ENCODE measurements at places on chromosomes 11 and 22. TPM values are rescaled to one million over a fixed set of nuclear protein-coding genes. Genes with fewer than 3 reads are reported as not detected.

DNA sequence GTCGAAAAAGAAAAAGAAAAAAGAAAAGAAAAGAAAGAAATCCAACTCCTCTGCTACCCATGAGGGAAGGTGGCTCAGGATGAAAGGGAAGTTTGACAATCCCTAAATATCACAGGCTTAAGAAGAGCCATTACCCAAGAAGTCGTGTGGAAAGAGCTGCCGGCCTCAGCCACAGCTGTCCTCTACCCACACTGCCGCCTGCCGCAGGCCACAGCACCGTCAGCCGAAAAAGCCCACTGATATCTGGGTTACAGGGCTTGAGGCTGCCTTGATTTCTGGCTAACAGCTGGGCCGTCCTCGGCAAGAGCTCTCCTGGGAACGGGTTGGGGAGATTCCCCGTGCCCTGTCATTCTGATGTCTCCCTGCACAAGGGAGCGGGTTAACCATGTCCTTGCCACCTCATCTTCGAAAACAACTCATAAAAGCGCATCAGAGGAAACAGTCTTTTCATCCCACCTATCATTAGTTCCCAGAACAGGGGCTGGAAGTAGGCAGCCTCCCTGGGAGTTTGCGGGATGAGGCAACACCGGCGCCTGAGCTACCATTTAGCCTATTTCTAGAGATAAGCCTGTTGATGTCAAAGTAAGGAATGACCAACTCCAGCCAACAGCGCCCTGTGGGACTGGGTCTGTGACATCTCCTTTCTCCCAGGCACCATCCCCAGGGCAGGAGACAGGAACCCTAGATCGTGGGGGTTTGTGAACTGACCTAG, 21.8 kb upstream of the SNX32 start:
- DNase-seq, result no peak

DNA sequence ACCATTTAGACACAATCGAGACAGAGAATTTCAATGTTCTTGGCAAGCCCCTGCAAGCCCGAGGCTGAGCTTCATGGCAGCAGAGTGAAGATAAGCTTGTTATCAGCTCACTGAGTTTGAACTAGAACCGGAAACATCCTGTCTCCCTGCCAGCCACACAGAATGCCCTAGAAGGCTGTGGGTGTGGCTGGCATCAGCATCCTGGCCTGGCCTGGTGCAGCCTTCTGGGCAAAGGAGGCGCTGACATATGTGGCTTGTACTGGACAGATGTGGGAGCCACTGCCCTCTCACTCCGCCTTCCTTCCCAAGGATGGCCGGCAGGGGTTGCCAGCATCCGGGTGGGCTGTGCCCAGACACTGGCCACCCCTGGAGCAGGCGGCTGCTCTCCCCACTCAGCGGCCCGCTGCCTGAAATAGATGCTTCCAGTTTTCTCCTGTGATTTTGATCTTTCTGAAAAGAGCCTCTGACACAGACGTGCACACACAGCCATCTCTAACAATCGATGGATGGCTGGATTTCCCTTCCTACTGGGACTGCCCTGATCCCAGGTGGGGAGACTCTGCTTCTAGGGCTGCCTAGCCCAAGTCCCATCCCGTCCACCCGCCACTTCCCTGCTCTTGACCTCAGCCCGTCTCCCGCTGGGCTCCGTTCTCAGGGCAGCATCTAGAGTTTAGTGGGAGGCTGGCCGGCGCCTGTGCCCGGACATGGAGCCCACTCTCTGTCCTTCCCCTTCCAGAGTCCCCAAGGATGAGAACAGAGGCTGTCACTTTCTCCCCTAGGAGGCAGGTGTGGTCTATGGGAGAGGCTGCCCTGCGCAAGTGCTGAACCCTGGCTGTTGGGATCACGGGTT, 149.7 kb downstream of the CTTN start:
- peak; percentile 49 for DNase-seq

GRCh38 chr11:97544431-97544830, 1154.6 kb downstream of the JRKL start:
- no peak for DNase-seq

GRCh38 chr22:38034278-38034882, 22.8 kb upstream of the PICK1 start:
- DNase-seq, result peak; percentile 81

GRCh38 chr22:50208939-50209892, 8.4 kb downstream of the SELENOO start:
- DNase-seq, result no peak

The OR10A2 gene
- 1.9 TPM for total RNA-seq

GRCh38 chr22:27501191-27501936, 300.2 kb downstream of the MN1 start:
- no peak for DNase-seq

DNA sequence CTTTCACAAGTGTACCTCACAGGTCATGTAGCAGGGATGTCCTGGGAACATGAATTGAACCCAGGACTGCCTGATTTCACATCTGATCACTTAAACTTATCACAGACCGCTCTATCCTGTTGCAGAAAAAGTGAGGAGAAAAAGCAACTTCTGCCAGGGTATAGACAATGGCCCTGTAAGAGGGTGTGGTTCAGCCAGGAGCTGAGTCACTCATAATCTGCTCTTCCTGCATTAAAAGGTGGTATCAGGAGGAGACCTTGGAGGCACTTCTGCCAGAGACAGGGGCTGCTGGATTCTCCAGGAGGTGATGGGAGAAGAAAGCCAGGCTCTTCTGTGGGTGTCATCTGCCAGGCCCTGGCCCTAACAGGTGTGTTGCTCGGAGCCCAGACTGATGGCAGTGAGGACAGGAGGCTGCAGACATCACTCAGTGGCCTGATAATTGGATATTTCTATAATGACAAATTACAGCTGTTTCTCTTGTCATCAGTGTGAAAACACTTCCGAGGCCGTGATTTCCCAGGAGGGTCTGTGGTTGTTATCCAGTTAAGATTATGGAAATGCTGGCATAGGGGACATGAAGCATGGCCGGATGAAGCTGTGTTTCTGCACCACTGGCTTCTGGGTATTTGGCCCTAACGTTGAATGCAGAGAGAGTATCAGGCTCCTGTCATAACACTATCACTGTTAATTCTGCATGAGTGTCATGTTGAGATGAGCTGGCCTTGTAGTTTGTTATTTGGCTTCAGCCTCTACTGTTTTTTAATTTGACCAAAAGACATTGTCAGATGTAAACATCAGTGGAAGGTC, 125.1 kb upstream of the ZBED5 start:
- no peak for DNase-seq

DNA sequence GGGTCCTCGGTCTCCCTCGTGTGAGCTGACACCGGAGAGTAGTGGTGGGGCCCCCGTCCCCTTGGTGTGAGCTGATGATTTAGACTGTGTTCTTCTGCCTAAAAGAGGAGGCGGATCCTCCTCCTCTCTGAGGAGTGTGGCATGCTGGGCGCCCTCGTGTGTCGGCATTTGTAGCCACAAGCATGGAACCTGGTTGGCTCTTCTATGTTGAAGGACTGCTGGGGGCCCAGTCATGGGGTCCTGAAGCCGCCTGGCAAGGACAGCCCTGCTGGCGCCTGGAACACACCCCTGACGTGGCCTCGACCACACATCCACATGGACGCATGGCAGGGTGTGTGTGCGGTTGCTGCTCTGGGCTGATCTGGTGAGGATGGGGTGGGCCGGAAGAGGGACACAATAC, 50.2 kb downstream of the AP2A2 start:
- no peak for DNase-seq

- no peak for DNase-seq
Observed at GRCh38 chr11:14435717-14436512, 63.7 kb downstream of the COPB1 start.

DNA sequence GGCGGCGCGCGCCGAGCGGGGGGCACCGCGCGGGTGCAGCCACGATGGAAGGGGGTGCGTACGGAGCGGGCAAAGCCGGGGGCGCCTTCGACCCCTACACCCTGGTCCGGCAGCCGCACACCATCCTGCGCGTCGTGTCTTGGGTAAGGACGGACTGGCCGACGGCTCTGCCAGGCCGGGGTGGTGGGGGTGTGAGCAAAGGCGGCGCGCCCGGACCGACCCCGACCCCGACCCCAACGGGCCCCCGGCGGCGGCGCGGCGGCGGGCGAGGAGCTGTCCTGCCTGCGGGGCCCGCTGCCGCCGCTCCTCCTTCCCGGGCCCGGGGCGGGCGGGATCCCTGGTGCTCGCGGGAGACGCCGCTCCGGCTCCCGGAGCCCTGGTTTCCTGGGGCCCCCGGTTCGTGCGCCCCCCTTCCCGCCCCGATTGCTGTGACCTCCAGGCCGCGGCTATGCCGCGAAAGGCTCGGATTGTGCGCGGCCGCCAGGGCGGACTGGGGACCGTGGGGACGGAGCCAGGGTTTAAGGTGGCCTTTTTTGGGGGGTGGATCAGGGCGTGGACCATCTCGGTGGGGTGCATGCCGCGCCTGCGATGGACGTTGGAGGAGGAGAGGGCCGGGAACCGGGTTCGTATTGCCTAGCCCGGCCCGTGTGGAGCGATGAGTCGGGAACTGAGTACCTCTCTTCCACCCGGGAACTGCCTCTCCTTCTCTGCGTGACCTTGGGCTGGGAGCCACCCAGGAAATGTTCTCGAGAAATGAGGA, at the start of gene SYNGR1:
Gene SYNGR1 (plus strand): TSS at position 25 of the 760 bp plus-strand sequence. CDS start 20 bp downstream, at position 45.
- DNase-seq, result no peak

DNA sequence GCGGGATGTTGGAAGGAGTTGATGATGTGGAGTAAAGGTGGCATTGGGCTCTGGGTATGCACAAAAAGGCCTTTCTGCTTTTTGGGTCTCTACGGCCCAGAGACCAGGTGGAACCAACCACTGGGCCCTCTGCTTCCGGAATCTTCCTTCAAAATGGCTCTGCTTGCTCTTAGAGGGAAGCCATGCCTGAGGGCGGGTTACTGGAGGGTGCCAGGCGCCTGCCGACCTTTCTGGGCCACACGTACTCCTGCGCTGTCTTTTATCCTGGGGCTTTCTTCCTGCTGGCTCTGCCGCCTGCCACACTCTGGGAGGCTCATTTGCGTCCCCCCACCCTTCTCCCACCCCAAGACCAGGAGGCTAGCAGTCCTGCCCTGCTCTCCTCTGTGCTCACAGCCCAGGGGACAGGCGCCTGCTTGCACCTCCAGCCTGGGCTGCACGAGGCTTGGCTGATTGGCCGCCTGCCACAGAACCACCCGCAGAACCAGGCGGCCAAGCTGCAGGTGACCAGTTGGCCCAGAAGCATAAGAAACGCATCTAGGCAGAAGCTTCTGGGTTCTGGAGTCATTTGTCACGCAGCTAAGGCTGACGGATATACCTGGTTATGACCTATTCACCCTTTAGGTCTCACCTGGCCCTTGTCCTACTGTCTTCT, 536.9 kb downstream of the TBC1D22A start:
- DNase-seq, result no peak

The OSBPL5 gene
- total RNA-seq, result 40.0 TPM

GRCh38 chr11:16854979-16855378, 116.5 kb downstream of the C11orf58 start:
- no peak for DNase-seq

The HORMAD2 gene
- 1.2 TPM for total RNA-seq

The SLC22A9 gene
- 2.2 TPM for total RNA-seq

GRCh38 chr11:14242187-14242586, 116.8 kb downstream of the RRAS2 start:
- DNase-seq, result no peak

- DNase-seq, result no peak
Observed at GRCh38 chr22:23670378-23671295, 20.2 kb upstream of the RGL4 start.

DNA sequence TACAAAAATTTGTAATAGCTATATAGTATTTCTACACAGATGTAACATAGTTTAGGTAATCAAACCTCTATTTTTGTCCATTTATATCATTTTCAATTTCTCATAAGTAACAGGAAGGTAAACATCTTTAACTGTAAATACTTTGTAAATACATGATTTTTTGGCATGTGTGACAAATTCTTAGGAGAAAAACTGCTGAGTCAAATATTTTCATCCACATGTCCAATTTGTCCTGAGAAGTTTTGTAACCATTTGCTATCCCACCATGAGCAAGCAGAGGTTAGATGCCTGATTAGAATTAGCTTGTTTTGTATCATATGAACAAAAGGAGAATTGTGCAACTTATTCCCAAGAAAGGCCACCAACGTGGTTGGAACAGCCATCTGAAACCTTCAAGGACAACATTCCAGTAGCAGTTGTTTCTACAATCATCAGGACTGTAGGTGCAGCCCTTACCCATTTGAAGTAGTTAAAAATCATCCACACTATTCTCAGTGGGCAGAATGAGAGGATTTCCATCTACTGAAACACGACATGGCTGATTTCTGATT, 139.6 kb upstream of the MPPED2 start:
- DNase-seq, result no peak

The BLID gene
- 15.9 TPM for total RNA-seq

The MRGPRX1 gene
- total RNA-seq, result not detected

The CRYBB1 gene
- total RNA-seq, result 0.72 TPM

DNA sequence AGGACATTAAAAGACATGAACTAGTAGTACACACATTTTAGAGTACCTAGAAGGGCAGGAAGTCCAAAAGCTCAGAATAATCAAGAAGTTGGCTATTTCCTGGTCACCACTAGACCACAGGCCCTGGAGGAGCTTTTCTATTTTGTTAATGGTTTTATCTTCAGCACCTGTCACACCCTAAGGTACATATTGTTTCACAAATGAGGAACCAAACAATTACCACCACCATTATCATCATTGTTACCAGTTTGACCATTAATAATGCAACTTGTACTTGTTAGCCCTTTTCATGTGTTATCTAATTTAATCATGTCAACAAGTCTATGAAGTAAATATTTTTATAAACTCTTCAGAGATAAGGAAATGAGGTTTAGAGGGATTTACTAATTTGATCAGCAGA, 4.9 kb downstream of the MRPL48 start:
- DNase-seq, result no peak

- peak; percentile 70 for DNase-seq
Observed at GRCh38 chr11:6022956-6023355, 7.6 kb downstream of the OR56A1 start.

The PRODH gene
- total RNA-seq, result 4.6 TPM

The MPZL3 gene
- 5.3 TPM for total RNA-seq

The P2RX6 gene
- total RNA-seq, result 3.4 TPM

The OR52E8 gene
- 1.9 TPM for total RNA-seq

GRCh38 chr11:10076458-10077141, 217.4 kb downstream of the SBF2 start:
- DNase-seq, result no peak

The NCF4 gene
- total RNA-seq, result 13.5 TPM

The SUSD2 gene
- 12.3 TPM for total RNA-seq

GRCh38 chr11:4647766-4648165, 4.0 kb downstream of the OR51E1 start:
- DNase-seq, result no peak

Measured in umbilical cord (tissue), 2 donors.